ENCODE measurements at places on chromosomes 12 and 14.

GRCh38 chr12:71873821-71874220 lies 34.3 kb downstream of the TBC1D15 start:
- no peak for DNase-seq

DNA sequence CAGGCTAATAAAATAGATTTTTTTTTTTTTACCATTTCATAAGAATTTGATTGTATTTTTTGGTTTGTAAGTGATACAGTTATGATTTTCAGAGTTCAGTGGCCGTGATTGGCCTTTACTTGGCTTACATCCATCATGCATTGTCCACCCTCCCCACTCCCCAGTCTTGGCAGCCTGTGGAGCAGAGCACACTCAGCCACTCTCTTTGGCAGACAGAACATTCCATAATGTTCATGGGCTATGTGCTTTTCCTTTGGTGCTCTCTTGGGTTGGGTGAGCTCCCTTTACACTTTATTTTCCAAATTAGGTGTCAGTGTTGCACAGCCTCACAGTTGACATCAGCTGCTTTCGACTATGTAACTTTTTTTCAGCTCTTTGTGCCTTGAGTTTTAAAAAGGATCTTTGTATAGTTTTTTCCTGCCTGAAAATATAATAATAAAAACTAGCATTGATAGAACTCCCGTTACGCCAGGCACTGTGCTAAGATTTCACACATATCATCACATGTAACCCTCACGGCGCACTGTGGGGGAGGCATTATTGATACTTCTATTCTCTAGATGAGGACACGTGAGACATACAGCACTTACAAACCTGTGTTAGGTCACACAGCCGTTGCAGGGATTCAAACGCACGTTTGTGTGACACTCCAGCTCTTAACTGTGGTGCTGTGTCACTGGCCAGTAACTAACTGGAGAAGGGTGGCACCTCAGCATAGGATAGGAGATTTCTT lies 21.5 kb downstream of the SUDS3 start:
- no peak for DNase-seq

DNA sequence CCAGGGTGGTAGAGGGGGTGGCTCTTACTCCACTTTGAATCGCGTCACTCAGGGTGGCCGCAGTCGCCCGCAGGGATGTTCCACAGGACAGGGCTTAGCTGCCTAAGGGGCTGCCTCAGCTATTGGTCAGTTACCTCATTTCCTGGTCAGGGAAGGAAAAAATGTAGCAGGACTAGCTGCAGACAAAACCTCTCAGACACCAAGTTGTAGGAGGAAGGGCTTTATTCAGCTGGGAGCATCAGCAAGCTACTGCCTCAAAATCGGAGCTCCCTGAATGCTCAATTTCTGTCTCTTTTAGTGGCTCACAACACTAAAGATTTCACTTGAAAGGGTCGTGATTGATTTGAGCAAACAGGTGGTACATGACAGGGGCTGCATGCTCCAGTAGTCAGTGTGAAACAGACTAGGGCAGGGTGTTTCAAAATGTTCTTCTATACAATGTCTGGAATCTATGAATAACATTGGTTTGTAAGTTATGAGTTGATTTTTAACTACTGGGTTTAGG lies 6.4 kb upstream of the CLEC6A start:
- no peak for DNase-seq

DNA sequence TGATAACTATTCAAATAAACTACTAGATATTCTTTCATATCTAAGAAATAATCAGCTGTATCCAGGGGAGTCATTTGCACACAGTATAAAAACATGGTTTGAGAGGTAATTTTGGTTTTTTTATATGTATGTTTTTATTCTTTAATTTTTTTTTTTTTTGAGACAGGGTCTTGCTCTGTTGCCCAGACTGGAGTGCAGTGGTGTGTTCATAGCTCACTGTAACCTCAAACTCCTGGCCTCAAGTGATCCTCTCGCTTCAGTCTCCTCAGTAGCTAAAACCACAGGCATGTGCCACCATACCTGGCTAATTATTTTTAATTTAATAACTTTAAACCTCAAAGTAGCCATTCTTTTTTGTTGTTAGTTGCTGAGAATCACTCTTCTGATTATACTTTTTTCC lies 1.8 kb downstream of the PRORP start:
- no peak for DNase-seq

- no peak for DNase-seq
Measured at GRCh38 chr12:88753066-88753465, 172.8 kb upstream of the KITLG start.

DNA sequence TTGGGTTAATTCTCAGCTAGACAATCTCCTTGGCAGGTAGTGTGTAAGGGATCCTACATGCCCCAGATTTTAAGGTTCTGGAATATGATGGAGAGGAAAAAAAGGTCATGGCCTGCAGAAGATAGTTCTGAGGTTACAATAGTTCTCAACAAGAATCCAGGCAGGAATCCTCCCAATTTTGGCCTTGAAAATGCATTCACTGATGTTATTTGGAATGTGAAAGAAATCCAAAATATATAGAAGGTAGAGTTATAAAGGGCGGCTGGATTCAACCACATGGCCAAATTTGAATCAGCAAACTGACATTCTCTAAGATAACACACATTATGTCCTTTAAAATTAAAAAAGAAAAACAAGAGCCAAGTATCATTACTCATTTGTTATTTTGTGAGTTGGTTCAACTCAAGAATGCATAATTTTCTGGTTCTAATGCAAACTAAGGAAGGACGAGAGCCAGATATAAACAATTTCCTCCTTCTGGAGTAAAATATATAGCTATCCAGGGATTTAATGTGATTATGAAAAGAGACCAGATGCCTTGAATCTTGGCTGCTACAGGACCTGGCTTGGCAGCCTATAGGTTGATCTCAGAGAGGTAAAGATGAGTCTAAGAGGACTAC lies 177.0 kb upstream of the G2E3 start:
- no peak for DNase-seq

DNA sequence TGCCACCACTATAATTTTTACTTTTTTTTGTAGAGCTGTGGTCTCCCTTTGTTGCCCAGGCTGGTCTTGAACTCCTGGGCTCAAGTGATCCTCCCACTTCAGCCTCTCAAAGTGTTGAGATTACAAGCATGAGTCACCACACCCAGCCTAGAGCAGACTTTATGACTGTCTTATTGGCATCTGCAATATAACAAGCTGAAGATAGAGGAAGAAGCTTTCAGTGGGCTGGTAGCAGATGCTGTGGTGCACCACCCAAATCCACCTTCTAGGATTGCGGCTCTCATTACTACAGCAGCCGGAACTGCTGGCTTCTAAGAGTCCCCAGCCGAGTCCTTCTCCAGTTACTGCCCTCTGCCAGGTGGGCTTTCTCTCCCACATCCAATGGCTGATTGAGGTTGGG lies 7.6 kb upstream of the STK38L start:
- no peak for DNase-seq

- no peak for DNase-seq
Measured at GRCh38 chr12:92156139-92156538, 10.5 kb upstream of the BTG1 start.

DNA sequence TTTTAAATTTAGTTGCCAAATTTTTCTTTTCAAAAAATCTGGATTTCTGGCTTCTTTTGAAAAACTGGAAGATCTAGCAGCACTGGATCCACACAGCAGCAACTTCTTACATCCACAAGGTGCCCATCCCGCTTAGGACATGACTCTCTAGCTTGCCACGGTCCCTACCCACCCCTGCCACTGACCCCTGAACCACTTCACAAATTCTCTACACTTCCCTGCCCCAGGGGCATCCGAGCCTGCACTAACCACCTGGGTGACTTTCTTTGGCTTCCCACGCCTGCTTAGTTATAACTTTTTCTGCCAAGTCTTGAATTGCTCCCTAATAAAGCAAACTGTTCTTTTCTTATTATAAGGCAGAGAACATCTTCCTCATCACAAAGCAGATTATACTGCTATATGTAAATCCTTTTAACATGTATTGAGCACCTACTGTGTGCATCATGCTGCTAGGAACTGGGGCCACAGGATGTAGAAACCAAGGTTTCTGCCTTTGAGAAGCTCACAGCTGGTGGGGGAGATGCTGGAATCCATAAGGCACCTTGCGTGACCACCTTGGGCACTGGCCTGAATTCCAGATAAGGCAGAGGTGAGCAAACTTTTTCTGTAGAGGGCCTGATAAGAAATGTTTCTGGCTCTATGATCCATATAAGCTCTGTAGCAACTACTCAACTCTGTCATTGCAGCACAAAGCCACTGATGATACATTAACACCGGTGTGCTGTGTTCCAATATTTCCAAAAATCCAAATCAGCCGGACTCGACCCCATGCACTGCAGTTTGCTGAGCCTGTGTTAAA lies 59.8 kb downstream of the ACTN1 start:
- no peak for DNase-seq

- DNase-seq = no peak
Measured at GRCh38 chr12:109288571-109288970, 20.5 kb downstream of the FOXN4 start.

- DNase-seq = no peak
Measured at GRCh38 chr14:50342221-50343078, 30.3 kb downstream of the DMAC2L start.

DNA sequence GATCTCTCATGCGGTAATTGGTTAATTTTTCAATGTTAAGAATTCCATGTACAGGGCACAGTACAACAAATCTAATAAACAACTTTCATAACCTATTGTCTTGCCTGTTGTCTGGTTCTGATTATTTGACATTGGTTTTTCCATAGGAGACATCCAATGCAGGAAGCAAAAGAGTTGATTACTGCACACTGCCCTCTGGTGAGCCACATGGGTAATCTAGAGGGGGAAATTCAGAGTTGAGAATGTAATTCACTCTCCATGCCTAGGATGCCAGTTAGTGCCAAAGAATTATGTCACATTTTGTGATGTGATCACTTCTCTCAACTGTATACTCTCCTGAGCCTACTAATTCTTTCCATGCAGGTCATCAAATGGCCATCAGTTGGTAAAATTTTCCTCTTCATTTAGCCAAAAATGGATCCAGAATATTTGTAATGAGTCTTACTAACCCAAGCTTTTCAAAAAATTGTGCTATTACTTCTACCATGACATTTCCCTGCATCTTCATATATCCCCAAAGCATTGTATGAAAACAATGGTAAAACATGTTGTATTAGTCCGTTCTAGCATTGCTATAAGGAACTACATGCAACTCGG lies 17.7 kb upstream of the CCDC91 start:
- DNase-seq = no peak

DNA sequence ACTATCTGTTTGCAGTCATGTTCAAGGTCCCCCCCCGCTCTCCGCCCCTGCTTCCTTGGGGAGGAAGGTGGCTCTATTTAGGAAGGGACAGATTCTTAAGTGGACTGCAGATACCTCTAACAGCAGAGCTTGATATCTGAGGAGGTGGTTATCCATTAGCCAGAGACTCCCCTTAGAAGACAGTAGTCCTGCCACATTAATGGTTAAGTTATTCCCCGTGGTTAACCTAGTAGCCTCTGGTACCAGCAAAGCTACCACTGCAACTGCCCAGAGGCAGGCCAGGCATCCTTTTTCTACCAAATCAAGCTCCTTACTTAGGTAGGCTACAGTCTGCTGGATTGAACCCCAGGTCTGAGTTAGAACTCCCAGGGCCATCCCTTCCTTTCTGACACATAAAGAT lies 162.1 kb upstream of the AVPR1A start:
- no peak for DNase-seq

DNA sequence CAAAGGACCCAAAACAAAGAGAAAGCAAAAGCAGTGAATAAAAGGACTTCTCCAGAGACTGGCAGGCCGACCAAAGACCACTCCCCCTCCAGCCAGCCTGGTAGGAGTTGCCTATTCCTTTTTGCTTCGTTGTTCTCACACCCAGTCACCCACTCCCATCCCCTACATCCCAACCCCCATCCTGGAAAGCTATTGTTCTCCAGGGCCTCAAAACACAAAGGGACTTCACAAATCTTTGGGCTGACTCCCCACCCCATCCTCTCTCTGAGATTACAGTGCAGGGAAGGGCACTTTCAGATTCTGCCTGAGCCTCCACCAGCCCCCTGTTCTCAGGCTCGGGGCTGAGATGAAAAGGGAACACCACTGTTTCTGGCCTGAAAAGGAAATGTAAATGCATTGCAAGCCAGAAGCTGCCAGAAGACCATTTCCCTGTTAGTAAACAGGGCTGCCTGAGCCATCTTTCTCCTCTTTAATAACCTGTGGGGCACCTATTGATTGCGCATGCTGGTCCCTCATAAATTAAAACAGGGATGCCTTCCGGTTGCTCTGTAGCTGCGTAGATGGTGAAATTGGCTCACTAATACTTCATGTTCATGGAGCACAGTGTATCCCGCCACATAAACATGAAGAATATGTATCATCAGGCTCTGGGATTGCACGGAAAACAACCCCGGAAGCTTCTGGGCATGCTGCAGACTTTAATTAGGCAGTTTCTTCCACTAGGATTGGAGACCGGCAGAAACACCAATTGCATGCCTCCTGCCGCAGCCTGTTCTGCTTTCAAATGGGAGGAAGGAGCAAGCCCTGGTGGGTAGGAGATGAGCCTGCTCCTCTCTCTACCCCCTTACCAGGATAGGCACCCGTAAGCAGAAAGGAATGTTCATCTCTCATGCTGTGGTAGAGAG lies 130.3 kb upstream of the FUT8 start:
- no peak for DNase-seq

- no peak for DNase-seq
Measured at GRCh38 chr12:27901959-27902358, 70.6 kb downstream of the PTHLH start.

- DNase-seq = no peak
Measured at GRCh38 chr12:109900752-109901580, 892 bp downstream of the TCHP start.

Data from effector CD4-positive, alpha-beta T cell (primary cell).